ENCODE measurements at places on chromosomes 4 and X.
A peak's percentile ranks its signal among the peaks of the same experiment; 100 is the strongest.

- no peak for DNase-seq
Measured at GRCh38 chr4:145436796-145437195, 44.9 kb upstream of the SMAD1 start.

DNA sequence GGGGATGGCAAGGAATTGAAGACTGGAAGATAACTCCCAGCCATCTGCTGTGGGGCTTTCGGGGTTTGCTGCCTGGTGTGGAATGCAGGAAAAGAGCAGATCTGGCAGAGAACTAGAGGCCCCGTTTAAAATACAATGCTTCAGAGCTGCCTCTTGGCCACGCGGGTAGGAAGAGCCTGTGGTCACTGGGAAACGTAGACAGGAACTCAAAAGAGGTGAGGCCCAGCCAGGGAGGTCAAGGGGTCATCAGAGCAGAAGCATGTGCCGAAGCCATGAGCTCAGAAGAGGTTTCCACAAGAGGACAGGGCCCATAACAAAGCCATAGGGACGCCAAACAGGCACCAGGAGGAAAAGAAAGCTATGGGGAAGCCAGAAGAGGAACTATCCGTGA, 14.5 kb upstream of the STS start:
- no peak for DNase-seq

DNA sequence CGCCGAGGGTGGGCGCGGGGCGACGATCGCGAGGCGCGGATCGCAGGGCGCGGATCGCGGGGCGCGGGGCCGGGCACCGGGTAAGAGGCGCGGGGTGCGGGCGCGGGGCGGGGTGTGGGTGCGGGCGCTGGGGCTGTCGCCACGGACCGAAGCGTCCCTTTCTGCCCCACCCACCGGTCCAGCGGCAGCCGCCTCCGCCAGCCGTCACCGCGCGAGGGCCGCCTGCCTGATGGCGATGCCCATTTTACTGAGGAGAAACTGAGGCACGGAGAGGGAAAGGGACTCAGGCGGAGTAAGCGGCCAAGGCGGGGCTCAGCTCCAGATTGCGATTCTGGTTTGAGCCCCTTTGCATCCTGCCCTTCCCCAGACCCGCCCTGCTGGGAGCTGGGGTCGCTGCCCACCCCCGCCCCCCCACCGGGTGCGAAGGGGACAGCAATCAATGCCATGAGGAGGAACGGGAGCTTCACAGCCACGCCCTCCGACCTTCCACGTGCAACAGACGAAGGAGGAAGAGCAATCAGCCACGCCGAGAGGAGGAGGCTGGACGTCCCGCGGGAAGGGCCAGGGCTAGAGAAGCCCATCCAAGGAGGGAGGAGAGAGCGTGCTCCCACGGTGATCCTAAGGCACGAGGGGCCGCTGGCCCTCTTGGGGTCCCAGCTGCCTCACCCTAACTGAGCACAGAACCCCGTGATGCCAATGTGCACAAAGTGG, 10.9 kb upstream of the MAN2B2 start:
- DNase-seq = no peak

DNA sequence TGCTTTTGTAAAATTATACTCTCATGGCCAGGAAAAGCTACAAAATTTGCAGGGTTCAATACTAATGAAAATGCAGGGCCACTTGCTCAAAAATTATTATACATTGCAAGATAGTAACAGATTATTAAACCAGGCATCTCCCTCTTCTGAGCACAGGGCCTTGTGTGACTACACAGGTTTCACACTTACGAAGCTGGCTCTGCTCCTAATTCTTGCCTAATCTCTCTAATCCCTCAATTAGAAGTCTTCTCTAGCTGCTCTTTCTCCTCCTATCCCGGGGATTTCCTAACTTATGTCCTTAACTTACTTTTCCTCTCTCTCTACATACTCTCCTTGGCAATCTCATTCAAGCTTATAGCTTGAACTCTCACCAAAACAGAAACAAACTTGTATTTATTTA, 168.3 kb downstream of the AREG start:
- DNase-seq = no peak

DNA sequence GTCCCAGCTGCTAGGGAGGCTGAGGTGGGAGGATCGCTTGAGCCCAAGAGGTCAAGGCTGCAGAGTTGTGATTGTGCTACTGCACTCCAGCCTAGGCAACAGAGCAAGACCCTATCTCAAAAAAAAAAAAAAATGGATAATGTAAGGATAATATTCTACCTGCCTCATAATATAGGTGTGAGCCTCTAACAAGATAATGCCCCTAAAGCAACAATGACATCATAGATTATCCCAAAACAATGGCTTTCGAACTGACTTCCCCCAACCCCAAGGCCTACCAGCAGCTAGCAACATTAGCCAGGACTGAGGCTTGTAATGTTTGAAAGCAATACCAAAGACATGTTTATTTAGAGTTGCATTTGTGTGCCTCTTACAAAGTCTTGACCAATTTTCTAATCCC, 33.9 kb upstream of the ATP6AP2 start:
- no peak for DNase-seq

- peak; percentile 67 for DNase-seq
Measured at GRCh38 chr4:89572224-89572858, 264.6 kb downstream of the SNCA start.

GRCh38 chr4:117777721-117778120, 256.6 kb upstream of the NDST3 start:
- DNase-seq = no peak

- no peak for DNase-seq
Measured at GRCh38 chrX:150688911-150689451, 4.2 kb upstream of the MTMR1 start.

DNA sequence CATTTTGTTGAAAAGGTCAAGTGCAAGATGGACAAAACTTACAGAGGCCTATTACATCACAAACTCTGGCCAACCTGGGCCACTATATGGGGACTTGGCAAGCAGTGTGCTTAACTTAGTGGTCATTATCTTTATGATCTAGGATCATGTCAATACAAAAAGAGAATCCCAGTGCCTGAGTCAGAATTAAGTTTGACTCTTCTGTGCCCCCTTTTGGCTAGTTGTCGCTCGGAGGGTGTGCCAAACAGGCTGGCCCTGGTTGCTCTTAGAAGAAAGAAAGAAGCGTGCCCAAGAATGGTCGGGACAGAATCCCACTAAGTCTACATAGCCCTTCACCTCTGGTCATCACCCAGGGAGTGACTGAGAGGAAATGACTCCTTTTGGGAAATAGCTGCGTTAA, 100.1 kb downstream of the EIF4E start:
- DNase-seq = no peak

- no peak for DNase-seq
Measured at GRCh38 chrX:67724359-67725110, 180.7 kb downstream of the AR start.

DNA sequence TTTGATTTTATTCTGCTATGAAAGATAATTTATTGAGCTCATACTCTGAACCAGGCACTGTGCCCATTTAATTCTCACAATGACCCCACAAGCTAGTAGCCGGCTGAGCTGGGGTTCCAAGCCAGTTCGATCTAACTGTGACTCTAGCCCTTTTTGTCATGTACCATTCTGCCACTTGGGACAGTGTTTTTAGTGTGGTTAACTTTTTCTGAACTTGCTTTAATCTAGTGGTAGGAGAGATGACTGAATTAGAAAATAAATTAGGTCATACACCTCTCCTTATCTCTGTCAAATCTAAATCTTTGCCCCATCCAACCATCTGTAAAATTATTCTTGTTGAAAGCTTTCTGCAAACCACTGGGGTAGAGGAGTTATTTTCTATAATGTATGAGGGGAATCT, 136.0 kb downstream of the CBR4 start:
- no peak for DNase-seq

Data from NCI-H2171 (cell line).